ENCODE measurements at places on chromosomes 2 and 18.

- no peak for DNase-seq
Observed at GRCh38 chr18:41921770-41922169, 33.3 kb upstream of the PIK3C3 start.

GRCh38 chr2:186576614-186577013 lies 13.2 kb upstream of the ITGAV start:
- no peak for DNase-seq

- DNase-seq = no peak
Observed at GRCh38 chr2:55914786-55915185, 8.8 kb downstream of the EFEMP1 start.

DNA sequence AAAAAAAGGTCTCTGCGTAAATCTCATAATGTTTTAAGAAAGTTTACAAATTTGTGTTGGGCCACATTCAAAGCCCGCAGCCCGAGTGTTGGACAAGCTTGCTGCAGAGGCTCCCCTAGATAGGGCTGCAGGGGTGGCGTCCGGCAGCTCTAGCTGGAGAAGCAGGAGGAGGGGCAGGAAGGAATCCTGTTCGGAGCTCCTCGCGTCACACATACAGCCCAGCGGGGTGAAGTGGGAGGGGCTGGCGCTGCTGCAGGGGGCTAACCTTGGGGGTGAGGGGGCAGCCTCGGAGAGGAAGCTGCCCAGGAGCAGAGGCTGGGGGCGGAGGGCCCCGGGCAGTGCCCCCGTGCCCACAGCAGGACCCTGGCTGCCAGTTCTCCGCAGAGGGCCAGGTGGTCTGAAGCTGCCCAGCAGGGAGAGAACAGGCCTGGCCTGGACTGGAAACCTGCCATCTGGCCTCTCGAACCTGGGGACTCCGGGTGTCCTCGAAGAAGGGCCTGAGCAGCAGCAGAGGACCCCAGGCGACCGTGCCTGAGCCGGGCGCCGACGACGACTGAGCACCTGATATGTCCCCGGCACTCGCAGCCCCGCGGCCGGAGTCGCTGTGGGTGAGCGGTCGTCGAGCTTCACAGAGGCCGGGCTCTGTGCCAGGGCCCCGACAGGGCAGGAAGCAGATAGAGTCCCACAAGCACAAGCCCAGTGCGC lies 2.6 kb upstream of the GPR35 start:
- DNase-seq = no peak

DNA sequence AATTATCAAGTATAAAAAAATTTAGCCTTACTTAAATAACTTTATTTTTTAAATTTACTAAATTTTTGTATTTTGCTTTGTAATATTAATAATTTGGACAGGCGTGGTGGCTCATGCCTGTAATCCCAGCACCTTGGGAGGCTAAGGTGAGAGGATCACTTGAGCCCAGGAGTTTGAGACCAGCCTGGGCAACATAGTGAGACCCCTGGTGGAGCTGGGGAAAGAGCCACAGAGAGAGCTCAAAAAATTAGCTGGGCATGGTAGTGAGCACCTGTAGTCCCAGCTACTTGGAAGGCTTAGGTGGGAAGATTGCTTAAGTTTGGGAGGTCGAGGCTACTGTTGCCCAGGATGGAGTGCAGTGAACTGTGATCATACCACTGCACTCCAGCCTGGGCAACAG lies 143.5 kb downstream of the B3GNT2 start:
- no peak for DNase-seq

- no peak for DNase-seq
Observed at GRCh38 chr2:109062145-109062858, 66.7 kb upstream of the SH3RF3 start.
